HCT116 (cell line): ENCODE measurements at places on chromosomes 1 and 21. TPM values are rescaled to one million over a fixed set of nuclear protein-coding genes. Genes with fewer than 3 reads are reported as not detected.
A peak's percentile ranks its signal among the peaks of the same experiment; 100 is the strongest.

DNA sequence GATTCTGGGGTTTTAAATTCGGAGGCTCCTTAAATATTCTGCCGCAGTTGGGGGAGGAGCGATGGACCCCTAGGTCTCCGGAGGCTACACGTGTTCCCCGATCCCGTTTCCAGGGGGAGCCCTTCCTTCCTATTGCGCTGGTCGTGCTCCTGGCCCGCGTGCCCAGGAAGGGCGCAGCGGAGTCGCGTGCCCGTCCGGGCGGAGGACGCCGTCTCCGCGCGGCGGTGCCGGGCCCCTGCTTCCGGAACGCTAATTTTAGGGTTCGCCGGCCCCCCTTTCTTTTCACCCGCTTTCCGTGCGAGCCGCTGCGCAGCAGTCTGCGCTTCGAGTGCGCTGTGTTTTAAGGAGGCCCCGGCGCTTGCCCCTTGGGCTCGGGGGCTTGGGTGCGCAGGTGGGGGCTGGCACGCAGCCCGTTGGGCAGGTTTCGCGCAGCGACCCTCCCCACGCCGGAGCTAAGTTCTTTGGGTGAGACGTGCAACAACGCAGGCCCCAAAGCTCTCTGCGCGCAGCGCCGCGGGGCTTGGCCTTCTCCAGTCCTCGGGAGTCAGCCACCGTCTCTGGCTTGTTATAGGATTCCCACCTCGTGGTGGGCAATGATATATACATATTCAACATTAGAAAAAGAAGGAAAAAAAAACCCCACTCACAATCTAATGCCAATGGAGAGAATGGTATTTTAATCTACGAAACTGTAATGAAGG, 43.5 kb upstream of the DNAJC6 start:
- H3K27ac ChIP-seq, result no peak overlapping the region
- H3K36me3 ChIP-seq, result no peaks in the 10 kb centered on the region
- no peak overlapping the region for H3K4me3 ChIP-seq
- H3K4me1 ChIP-seq, result no peaks in the 10 kb centered on the region; the same call in 1 of the 2 replicates

- H3K36me3 ChIP-seq, result no peaks in the 10 kb centered on the region
- no peak overlapping the region for H3K4me3 ChIP-seq
- no peak for DNase-seq
- H3K27me3 ChIP-seq, result no peaks in the 10 kb centered on the region
- peaks cover 58% of the 10 kb centered on the region for H3K4me1 ChIP-seq
Observed at GRCh38 chr1:214503553-214503952, 47.8 kb downstream of the PTPN14 start.

DNA sequence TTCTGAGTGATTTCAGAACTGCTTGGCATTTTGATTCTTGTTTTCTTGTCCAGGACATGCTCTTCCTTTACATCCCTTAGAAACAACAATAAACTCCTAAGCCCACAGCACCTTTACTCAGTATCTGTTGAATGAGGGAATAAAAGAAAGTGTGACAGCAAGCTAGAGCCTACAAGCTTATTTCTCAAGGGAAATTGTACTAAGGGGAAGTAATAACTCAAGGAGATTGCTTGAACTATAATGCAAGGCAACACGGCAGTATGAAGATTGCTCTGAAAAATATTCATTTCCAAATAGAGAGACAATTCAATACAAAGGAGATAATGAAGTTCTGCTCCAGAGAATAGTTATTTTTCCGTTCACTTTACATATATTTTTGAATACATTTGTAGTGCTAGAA, 6.5 kb downstream of the OR6P1 start:
- no peak overlapping the region for H3K4me3 ChIP-seq
- peaks cover 7% of the 10 kb centered on the region; the same call in 1 of the 2 replicates for H3K27me3 ChIP-seq
- no peaks in the 10 kb centered on the region for H3K4me1 ChIP-seq

- no peaks in the 10 kb centered on the region for H3K36me3 ChIP-seq
- no peak overlapping the region for H3K27ac ChIP-seq
- DNase-seq, result no peak
- H3K4me3 ChIP-seq, result no peak overlapping the region
Observed at GRCh38 chr1:205701420-205701819, 21.1 kb upstream of the SLC45A3 start.

The KDF1 gene
- total RNA-seq, result 23.0 TPM

The HIPK1 gene
- total RNA-seq, result 40.1 TPM

The KRTAP7-1 gene
- not detected for total RNA-seq

DNA sequence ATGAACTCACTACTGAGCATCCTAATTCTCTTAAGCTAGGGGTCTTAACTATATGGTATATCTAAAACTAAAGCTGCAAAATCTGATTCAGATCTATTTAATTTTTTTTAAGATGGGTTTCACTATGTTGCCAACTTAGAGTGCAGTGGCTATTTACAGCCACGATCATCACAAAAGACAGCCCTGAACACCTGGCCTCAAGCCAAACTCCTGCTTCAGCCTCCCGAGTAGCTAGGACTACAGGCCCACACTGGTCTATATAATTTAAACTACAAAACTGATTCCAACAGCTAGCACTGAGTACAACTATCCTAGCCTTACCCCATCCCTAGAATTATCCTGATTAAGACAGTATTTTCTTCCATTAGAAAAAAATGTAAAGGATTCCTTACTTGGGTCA, 37.1 kb downstream of the EIF4G3 start:
- H3K27me3 ChIP-seq, result no peaks in the 10 kb centered on the region
- no peak overlapping the region for H3K27ac ChIP-seq
- no peaks in the 10 kb centered on the region for H3K36me3 ChIP-seq

The TRIM17 gene
- total RNA-seq, result not detected

- H3K36me3 ChIP-seq, result no peaks in the 10 kb centered on the region
- H3K27ac ChIP-seq, result no peak overlapping the region
- H3K4me3 ChIP-seq, result no peak overlapping the region
- no peak for DNase-seq
- H3K4me1 ChIP-seq, result peaks cover 5% of the 10 kb centered on the region; the same call in 1 of the 2 replicates
Observed at GRCh38 chr1:154682254-154682653, 74.3 kb upstream of the ADAR start.

- H3K4me1 ChIP-seq, result no peaks in the 10 kb centered on the region
- H3K4me3 ChIP-seq, result no peak overlapping the region
- H3K27ac ChIP-seq, result no peak overlapping the region
- DNase-seq, result no peak
- H3K36me3 ChIP-seq, result no peaks in the 10 kb centered on the region
- H3K27me3 ChIP-seq, result no peaks in the 10 kb centered on the region
Observed at GRCh38 chr1:65698590-65698989, 94.1 kb upstream of the PDE4B start.

- peaks cover 80% of the 10 kb centered on the region for H3K36me3 ChIP-seq
- DNase-seq, result no peak
- no peak overlapping the region for H3K27ac ChIP-seq
- H3K27me3 ChIP-seq, result no peaks in the 10 kb centered on the region
- H3K4me3 ChIP-seq, result no peak overlapping the region
- H3K4me1 ChIP-seq, result no peaks in the 10 kb centered on the region
Observed at GRCh38 chr21:32315511-32316281, 17.0 kb downstream of the MRAP start.

The RCC2 gene
- 178 TPM for total RNA-seq

DNA sequence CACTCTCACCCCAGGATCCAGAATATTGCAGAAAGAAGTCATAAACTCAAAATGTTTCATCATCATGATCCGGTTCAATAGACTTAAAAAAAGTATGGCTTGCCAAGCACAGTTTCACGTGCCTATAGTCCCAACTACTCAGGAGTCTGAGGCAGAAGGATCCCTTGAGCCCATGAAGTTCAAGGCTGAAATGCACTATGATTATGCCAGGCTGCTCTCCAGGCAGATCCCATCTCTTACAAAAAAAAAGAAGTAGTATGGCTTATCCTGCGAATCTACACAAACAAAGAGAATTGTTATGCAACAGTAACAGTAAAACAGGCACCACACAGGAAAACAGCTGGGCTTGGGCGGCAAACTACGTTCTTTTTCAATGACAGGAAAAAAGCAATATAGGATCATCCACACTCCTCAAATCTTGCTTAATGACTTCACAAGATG, 76.2 kb downstream of the EIF4G3 start:
- no peaks in the 10 kb centered on the region for H3K36me3 ChIP-seq
- no peaks in the 10 kb centered on the region for H3K4me1 ChIP-seq
- no peak for DNase-seq
- no peak overlapping the region for H3K4me3 ChIP-seq

GRCh38 chr1:12314333-12314903, 84.6 kb downstream of the VPS13D start:
- peaks cover 4% of the 10 kb centered on the region; the same call in 1 of the 2 replicates for H3K36me3 ChIP-seq
- H3K27ac ChIP-seq, result no peak overlapping the region
- no peaks in the 10 kb centered on the region for H3K27me3 ChIP-seq
- no peaks in the 10 kb centered on the region for H3K4me1 ChIP-seq
- no peak for DNase-seq

- H3K27ac ChIP-seq, result no peak overlapping the region
- no peak overlapping the region for H3K4me3 ChIP-seq
- no peak for DNase-seq
- H3K4me1 ChIP-seq, result no peaks in the 10 kb centered on the region
- no peaks in the 10 kb centered on the region for H3K27me3 ChIP-seq
Observed at GRCh38 chr1:54557671-54558355, 9.8 kb downstream of the ACOT11 start.

The GBP5 gene
- 0.17 TPM for total RNA-seq

The AKR7A3 gene
- 1.7 TPM for total RNA-seq

The CR1L gene
- total RNA-seq, result 0.15 TPM

- no peaks in the 10 kb centered on the region for H3K4me1 ChIP-seq
- H3K36me3 ChIP-seq, result no peaks in the 10 kb centered on the region
- no peak for DNase-seq
- peaks cover 5% of the 10 kb centered on the region; the same call in 1 of the 2 replicates for H3K27me3 ChIP-seq
Observed at GRCh38 chr1:219910716-219911115, 17.6 kb downstream of the SLC30A10 start.

The OLFM3 gene
- total RNA-seq, result not detected

The ANKRD65 gene
- not detected for total RNA-seq

DNA sequence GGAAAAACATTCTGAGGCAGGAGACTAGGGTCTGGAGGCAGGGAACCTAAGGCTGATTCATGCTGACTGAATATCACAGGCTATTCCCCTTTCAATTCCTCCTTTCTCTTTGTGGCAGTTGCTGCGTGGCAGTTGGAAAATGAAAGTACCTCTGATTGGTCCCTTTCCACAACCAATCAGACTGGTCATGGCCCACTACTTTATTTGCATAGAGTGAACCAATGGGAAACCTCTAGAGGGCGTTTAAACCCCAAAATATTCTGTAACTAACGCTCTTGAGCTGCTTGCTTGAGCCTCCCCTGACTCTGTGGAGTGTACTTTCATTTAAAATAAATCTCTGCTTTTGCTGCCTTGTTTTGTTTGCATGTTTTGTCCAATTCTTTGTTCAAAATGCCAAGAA, 27.7 kb upstream of the VN1R5 start:
- no peak overlapping the region for H3K27ac ChIP-seq
- no peaks in the 10 kb centered on the region for H3K4me1 ChIP-seq
- H3K4me3 ChIP-seq, result no peak overlapping the region

The NTNG1 gene
- not detected for total RNA-seq

The SLC16A4 gene
- 0.20 TPM for total RNA-seq

GRCh38 chr1:121413821-121414220, 229.0 kb downstream of the SRGAP2C start:
- no peak for DNase-seq
- no peak overlapping the region for H3K27ac ChIP-seq
- H3K4me3 ChIP-seq, result no peak overlapping the region
- no peaks in the 10 kb centered on the region; the same call in 1 of the 2 replicates for H3K4me1 ChIP-seq

DNA sequence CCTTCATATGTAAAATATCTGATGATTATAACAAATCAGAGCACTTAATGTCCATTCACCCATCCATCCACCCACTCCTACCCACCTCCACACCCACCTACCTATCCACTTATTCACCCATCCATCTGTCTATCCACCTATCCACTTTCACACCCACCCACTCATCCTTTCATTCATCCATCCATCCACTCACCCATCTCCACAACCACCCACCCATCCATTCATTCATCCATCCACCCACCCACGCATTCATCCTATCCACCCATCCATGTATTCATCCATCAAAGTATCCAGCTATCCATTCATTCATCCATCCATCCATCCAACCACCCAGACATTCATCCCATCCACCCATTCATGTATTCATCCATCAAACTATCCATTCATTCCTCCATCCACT, 466.1 kb downstream of the AJAP1 start:
- no peak for DNase-seq
- H3K4me1 ChIP-seq, result no peaks in the 10 kb centered on the region
- no peaks in the 10 kb centered on the region for H3K27me3 ChIP-seq
- no peak overlapping the region for H3K4me3 ChIP-seq

The HES2 gene
- total RNA-seq, result 8.4 TPM

The JAM2 gene
- total RNA-seq, result 0.15 TPM

The AKR1A1 gene
- total RNA-seq, result 199 TPM

The TEDDM1 gene
- total RNA-seq, result not detected

DNA sequence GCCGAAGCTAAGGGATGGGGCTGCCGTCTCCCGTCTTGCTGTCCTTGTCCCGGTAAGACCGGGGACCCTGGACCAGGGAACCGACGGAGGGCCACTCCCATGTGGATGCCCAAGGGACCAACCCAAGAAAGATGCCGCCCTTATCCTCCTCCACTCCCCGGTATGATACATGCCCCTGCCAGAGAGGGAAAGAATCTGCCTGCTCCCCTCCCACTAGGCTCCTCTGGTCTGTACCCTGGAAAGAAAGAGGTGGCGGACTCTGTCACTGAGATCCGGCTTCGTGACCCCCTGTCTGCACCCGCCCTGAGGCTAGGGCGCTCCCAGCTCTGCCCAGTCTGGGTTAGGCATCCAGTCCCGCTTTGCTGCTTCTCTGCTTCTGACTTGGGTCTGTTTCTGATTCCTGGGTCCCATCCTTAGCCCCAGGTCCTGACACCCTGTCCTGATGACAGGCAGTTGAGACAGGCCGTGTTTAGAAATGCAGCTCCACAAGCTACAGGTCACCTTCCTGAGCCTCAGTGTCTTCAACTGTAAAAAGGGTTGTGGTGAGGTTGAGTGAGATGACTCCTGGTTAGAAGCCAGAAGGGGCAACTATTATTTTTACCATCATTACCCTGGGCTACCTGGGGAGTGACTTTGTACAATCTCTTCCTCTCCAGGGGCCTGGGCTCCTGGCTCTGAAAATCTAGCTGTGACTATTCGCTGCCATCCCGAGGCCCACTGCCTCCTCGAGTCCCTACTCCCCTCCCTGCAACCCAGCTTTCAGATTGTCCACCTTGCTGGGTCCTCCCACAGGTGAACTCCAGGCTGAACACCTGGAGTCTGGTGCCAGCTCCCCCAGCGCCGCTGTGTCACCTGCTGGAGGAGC, 3.7 kb downstream of the MATN1 start:
- DNase-seq, result peak; percentile 41
- peaks cover 34% of the 10 kb centered on the region for H3K4me1 ChIP-seq
- no peaks in the 10 kb centered on the region for H3K36me3 ChIP-seq
- H3K27me3 ChIP-seq, result no peaks in the 10 kb centered on the region
- peak overlapping the region; percentile 78 for H3K4me3 ChIP-seq

DNA sequence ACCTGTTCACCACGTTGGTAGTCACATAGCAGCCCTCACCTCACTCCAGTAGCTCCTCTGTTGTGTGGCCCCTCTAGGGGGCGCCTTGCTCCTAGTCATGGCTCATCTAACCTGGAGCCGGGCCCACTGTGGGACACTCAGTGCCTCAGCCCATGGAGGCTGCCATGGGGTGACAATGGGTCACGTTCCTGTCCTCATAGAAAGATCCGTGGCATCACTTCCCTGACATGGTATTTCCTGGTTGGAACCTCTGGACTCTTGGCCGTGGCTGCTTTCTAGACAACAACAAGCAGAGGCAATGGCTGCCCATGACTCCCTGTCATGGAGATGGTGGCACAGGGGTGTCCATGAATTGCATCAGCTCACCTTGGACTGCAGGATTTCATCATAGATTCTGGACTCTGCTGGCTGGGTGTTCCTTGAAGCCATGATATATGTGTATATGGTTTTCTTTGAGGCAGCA, 27.5 kb upstream of the SLAMF6 start:
- H3K27me3 ChIP-seq, result no peaks in the 10 kb centered on the region
- DNase-seq, result no peak
- no peak overlapping the region for H3K27ac ChIP-seq
- H3K4me1 ChIP-seq, result no peaks in the 10 kb centered on the region
- H3K36me3 ChIP-seq, result no peaks in the 10 kb centered on the region

The MEX3A gene
- total RNA-seq, result 6.1 TPM
